ENCODE measurements at places on chromosomes 3 and 15. TPM values are rescaled to one million over a fixed set of nuclear protein-coding genes. Genes with fewer than 3 reads are reported as not detected.
A peak's percentile ranks its signal among the peaks of the same experiment; 100 is the strongest.

DNA sequence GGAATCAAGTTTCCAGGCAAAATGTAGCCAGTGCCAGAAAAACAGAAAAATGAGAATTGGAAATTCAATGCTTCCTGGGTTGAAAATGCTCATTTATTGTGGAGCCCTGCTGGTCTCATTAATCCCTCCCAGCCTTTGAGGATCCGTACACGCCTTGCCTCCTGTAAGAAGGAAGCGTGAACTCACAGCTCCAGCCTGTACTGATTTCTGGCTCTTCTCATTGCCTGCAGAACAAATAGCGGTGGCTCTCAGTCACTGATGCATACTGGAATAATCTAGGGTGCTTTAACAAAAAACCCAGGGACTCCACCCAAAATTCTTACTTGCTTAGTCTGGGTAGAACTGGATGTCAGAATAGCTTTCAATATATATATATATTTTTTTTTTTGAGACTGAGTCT is 29.3 kb upstream of the SLC24A5 start:
- DNase-seq: no peak

- no peak for DNase-seq
Observed at GRCh38 chr15:92069308-92070250, 216.1 kb downstream of the SLCO3A1 start.

DNA sequence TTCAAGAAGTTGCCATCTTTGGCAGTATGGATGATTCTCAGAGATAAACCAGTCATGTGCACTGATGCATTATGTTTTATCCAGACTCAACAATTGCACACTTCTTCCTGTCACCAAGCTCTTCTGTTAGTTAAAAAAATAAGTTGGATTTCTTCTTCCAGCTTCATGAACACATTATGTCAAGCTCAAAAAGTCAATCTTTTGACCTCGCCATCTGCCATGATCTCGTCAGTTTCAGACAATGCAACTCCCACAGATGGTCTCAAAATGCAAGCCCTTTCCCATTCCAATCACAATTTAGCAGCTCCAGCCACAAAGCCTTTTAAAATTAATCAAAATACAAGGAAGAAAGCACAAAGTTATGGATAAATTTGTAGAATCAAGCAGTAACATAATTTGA is 42.8 kb downstream of the TFDP2 start:
- DNase-seq: no peak

DNA sequence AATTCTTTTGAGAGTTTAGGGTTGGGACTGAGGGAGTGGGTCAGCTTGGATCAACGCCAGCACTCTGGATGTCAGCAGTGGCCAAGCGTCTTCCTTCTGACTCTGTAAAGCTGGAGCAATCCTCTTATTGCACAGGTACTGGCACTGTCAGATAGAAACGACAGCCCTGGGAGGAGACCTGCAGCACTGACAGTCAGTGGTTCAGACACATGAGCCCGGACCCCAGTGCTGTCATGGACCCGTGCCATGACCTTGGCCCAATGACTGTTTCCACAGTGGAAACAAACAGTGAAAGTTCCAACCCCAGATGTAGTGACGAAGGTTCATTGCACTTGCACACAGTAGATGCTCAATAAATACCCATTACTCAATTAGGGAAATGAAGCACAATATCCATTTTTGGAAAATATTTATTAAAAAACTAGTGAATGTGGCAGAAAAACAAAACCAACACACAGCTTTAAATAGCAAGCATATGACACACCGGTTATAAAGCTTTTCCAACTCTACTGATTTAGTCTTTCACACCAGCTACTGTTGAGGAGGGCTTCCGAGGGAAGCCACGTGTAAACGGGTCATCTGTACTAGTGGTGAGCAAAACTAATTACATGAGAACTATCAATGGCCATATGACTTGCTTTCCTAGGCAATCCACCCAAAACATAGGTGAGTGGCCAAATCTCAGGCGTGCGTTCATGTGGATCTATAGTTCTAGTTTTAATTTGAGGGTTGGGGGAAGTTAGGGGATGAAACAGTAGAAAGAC is 22.1 kb downstream of the SIAH2 start:
- no peak for DNase-seq

DNA sequence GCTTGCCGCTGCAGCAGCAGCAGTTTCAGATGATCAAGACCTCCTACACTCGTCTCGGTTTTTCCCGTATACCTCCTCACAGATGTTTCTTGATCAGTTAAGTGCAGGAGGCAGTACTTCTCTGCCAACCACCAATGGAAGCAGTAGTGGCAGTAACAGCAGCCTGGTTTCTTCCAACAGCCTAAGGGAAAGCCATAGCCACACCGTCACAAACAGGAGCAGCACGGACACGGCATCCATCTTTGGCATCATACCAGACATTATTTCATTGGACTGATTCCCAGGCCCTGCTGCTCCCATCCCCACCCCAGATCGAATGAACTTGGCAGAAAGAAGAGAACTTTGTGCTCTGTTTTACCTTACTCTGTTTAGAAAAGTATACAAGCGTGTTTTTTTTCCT is 17.6 kb downstream of the CALML4 start:
- no peak for DNase-seq

DNA sequence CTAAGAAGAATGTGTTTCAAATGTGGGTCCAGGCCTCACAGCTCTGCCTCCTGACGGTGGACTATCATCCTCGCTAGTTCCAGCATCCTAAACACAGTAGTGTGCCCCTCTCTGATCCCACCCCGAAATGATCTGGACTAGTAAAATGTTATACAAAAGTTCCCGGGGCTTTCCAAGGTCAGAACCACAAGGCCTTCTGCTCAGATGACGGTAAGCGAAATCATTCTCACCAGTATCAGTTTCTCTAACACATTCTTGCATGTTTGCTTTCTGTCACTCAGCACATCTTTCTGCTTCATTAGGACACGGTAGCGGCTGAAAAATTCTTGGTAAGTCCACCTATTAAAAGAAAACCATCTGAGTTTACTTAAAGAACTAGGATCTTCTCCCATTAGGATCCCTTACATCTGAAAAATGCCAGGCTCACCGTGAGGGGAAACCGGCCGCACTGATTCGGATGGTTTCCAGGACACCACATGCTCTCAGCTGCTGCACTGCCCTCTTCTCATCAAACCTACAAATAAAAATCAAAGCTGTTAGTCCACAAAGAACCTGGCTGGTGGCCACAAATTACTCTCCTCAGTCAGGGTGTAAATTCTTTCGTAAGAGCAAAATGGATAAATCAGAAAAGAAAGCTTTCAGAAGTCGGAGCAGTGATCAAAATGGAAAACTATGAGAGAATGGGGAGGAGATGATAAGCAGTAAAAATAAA is 83.9 kb upstream of the MYO5C start:
- peak; percentile 8 for DNase-seq

DNA sequence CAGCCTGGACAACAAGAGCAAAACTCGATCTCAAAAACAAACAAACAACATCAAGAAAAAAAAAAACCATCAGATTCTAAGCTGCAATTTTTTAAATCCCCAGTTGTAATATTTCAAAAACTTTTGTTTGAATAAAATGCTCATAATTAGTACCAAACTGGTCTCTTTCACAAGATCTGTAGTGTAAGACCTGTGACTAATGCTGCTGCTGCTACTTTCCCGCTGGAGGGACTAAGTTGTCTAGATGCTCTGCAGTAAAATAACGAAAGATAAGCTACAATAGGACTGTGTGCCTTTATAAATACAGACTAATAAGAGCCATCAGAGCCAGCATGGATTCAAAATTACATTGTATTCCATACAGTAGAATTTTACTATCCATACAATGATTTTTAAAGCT is 45.4 kb downstream of the TM4SF4 start:
- DNase-seq: no peak

DNA sequence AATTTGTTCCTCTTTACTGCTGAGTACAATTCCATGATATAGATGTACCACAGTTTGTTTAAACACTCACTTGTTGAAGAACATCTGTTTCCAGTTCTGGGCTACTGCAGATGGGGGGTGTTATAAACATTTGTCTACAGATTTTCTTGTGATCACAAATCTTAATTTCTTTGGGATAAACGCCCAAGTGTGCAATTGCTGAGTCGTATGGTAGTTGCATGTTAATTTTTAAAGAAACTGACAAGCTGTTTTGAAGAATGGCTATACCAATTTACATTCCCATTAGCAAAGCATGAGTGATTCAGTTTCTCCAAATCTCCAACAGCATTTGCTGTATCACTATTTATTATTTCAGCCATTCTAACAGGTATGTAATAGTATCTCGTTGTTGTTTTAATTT is 242.0 kb upstream of the MRPL3 start:
- DNase-seq: no peak

GRCh38 chr3:171846597-171846996 is 3.4 kb downstream of the TMEM212 start:
- no peak for DNase-seq

DNA sequence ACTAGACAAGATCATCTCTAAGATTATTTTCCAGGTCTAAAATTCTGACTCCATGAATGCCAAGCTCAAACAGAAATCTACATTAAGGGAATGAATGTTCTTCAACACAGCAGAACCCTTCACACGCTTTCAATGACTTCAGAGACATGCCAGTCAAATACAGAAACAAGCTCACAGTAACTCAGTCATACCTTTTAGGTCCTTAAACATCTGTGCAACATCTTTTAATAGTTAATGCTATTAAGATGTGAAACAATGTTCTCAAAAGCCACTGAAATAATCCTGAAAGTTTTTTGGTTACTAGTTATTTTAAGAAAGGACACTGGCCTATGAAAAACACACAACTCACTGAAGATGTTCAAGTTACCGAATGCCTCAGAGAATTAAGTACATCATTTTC is 2.5 kb downstream of the DLG1 start:
- DNase-seq: no peak

DNA sequence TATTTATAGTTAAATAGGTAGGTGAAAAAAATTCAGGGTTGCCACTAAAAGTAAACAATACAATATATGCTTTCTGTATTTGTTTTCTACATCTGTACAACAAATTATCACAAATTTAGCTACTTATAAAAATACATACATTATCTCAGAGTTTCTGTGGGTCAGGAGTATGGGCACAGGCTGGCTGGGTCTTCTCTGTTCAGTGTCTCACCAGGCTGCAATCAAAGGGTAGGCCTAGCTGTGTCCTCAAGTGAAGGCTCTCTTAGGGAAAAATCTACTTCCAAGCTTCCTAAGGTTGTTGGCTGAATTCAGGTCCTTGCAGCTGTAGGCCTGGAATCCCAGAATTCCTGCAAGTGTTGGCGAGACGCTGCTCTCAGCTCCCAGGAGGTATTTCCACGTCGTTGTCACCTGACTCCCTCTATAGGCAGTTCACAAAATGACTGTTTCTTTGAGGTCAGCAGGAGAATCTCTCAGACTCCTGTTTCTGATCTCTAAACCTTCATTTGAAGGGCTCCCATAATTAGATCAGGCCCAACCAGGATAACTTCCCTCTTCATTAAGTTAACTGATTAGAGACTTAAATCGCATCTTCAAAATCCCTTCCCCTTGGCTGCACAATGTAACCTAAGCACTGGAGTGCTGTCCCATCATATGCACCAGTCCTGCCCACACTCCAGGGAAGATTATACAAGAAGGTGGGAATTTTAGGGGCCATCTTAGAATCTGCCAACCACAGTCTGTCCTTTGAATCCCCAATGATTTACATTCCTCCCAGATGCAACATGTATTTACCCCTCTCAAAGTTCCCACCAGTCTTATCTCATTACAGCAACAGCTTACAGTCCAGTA is 296.6 kb downstream of the SUCLG2 start:
- DNase-seq: no peak

DNA sequence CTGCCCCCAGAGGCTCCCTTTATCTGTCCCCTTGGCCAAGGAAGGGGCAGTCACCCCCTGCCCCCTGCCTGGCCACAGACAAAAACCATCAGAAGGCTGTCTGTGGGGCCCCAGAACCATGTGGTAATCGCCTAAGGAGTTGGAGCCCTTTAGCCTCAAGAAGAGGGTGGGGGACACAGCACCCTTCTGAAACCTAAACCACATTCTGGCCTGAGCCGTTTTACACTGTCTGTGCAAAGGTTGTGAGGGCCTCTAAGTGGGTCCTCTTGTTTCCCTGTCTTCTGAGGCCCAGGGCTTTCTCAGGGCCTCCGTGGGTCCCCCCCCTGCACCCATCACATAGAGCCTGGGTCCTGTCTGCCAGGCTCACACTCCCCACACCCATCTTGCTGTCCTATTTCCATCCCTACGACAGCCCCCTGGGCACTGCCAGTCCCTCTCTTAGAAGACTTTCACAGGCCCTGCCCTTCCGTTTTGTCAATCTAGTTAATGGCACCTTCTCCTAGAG is 17.9 kb upstream of the RPUSD3 start:
- no peak for DNase-seq

GRCh38 chr3:100641471-100642032 is 32.2 kb downstream of the ADGRG7 start:
- no peak for DNase-seq

CGNL1 gene
- 69.8 TPM for polyA plus RNA-seq

TICRR gene
- polyA plus RNA-seq: 8.5 TPM

EPHA6 gene
- polyA plus RNA-seq: 1.0 TPM

SUCNR1 gene
- polyA plus RNA-seq: 9.9 TPM

ACTR8 gene
- 36.5 TPM for polyA plus RNA-seq

PGBD4 gene
- polyA plus RNA-seq: 2.0 TPM

CSPG4 gene
- polyA plus RNA-seq: 6.4 TPM

WHAMM gene
- 11.5 TPM for polyA plus RNA-seq
